ENCODE measurements at places on chromosomes 4 and X.

- DNase-seq: no peak
Measured at GRCh38 chr4:18641334-18641733, 619.8 kb upstream of the LCORL start.

DNA sequence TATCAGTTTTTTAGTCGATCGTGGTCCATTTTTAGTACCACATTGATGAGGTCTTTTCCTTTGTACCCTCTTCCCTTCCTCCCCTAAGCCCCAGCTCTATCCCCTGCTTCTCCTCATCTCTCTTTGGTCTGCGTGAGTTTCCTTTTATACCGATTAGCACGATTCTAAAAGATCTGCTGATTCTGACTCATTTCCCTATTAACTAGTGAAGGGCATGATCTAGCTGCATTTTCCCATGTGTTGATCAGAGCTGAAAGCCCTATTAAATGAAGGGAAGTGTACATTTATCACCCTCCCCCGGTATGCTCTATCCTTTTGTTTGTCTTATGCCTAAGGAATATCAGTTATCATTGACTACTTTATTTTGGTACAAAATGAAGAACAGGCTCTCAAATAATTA lies 181.7 kb upstream of the NPY2R start:
- no peak for DNase-seq

DNA sequence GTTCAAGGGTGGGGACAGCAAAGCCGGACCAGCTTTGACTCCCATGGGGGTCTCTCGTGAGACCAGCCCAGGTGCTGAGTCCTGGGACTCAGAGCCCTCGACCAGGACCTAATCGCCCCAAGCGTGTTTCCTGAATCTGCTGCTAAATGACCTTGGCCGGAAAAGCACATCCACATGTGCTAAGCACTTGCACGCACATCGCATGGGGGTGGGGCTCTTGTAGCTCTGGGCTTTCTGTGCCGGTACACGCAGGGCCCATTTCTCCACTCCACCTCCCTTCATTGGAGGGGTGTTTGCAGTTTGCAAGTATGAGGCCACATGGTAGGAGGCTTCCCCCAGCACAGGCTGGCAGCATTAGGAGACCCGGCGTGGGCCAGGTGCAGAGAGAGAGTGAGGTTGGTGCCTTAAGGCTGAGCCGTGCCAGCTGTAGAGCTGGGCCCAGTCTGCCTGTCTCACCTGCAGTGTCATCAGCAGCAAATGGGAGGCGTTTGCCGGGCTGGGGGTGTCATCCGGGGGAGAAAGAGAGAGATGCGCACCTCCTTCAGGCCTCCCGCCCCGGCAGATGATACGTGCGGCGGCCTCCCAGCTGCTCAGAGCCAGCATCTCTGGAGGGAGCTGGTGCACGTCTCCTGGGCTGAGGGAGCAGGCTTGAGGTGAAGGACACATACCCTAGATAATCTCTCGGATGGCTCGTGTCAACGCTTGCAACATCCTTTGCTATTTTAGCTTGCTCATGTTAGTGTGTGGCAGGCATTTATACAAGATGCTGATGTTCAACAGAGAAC lies 45.2 kb upstream of the CLCN4 start:
- DNase-seq: no peak

DNA sequence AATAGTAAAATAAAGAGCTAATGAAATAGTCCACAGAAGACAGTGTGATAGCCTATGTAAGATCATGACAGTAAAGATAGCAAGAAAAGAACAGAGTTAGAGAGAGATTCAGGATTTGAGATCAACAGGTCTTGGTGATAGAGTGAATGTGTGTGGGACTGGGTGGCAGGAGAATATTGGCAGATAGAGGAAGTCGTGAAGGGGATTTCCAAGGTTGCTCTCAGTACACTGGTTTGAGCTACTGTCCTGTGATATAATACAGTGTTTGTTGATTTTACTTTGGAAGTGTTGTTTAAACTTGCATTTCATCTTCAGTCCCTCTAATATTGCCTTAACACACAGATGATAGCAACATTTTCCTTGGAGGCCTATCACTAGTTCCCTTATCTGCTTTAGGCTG lies 44.1 kb downstream of the DTHD1 start:
- DNase-seq: no peak

- DNase-seq: no peak
Measured at GRCh38 chr4:42895452-42895851, 2.9 kb downstream of the GRXCR1 start.

- no peak for DNase-seq
Measured at GRCh38 chr4:169195032-169195431, 75.7 kb downstream of the SH3RF1 start.

- no peak for DNase-seq
Measured at GRCh38 chr4:158146736-158147135, 26.1 kb downstream of the GASK1B start.

DNA sequence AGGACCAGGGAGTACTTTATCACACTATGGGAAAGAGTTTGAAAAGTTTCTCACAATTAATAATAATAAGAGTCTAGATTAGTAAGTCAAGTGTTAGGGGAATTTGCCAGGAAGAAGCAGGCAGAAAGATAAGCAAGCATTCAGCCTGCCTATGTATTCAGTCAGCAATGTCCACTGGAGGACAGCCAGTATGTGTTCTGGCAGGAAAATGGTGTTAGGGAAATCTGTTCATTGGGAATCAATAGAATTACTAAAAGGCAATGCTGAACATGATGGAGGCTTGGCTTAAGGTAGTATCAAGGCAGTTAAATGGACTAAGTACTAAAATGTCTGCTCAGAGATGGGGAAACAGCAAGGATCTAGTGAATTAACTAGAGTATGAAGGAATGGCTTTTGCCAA lies 221.2 kb downstream of the PPP4R3C start:
- no peak for DNase-seq

DNA sequence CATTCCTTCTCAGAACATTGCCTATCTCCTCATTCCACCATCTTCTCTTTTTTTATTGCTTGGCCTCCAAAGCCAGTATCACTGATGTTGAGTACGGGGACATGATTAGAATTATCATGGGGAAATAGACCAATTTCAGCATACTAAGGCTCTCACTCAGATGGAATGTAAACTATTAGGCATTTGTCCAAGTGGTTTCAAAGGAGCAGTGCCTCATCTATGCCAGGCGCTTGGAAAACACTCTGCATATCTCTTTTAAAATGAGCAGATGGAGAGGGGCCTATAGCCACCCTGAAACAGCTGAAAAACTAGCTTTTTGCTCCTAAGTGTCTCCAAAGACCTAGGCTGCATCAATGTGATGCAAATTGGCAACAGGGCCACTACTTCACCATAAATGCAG lies 150.8 kb upstream of the DIPK2B start:
- no peak for DNase-seq

DNA sequence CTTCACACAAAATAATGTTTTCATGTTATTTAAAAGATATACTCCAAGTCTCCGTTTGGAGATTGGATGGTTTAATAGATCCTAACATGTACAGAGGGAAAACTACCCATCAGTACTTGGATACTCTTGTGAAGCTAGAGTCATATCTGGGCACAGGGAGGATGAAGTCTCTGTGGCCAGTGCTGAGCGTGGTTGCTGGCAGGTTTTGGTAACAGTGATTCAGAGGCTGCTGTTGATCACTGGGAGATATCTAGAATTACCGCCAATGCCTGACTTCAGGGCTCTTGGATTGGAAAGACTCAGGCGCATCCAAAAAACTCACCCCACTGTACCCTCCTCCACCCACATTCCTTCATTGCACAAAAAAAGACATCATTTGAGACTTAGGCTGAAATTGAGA lies 107.2 kb upstream of the PGRMC2 start:
- DNase-seq: no peak

DNA sequence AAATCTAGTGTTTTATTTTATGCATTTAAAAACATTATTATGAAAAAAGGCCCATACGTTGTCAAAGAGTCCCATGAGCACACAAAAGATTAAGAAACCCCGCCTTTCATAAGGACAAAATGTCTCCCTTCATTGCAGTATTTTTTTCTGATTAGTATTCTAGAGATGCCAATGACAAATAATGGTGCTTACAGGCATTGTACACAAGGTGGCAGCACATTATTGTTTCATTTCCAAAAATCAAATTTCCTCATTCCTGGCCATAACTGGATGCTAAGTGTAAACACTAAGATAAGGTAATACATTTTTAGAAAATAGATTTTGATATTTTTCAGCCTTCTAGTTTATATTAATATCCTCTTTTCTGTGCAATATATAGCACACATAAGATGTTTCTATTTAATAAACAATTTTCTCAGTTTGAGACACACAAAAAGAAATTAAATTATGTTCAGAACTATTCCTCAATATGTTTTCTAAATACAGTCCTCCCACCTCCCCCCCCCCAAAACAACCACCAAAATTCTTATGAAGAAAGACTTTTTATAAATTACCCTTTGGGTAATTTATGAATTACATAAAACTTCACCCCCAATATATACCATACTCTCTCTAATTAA lies 47.7 kb downstream of the TIGD2 start:
- no peak for DNase-seq

DNA sequence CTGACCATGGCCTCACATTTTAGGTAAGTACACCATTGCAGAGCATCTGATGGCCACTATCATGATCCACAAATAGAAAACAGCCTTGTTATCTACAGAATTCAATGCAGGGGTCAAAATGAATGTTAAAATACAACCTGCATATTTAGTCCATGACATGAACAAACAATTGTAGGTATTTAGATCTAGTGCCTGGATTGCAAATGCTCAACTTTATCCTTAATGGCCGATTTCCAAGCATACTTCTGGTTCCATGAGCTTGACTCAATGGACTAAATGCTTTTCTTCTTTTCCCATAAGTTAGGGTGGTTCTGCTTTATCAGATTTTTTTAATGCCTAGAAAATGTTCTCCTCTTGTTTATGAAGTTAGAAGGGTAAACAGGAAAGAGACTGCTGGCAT lies 139.2 kb upstream of the TTC29 start:
- no peak for DNase-seq

- no peak for DNase-seq
Measured at GRCh38 chr4:41939016-41939626, 3.9 kb downstream of the TMEM33 start.

GRCh38 chr4:37561803-37562207 lies 124.4 kb downstream of the RELL1 start:
- no peak for DNase-seq

GRCh38 chr4:74402692-74403456 lies 37.9 kb downstream of the EREG start:
- no peak for DNase-seq

DNA sequence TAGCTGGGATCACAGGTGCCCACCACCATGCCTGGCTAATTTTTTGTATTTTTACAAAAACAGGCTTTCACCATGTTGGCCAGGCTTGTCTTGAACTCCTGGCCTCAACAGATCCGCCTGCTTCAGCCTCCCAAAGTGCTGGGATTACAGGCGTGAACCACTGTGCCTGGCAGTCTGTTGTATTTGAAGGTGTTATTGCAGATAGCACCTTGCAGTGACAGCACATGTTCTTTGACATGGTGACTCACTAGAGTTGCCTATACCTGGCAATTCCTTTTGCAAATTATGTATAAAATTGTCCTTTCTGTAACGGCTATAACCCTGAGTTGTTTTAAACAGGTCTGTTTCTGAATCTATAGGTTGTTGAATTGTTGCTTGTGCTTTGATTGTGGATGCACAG lies 7.9 kb downstream of the OGT start:
- no peak for DNase-seq

- DNase-seq: no peak
Measured at GRCh38 chr4:109040441-109040840, 262.0 kb downstream of the COL25A1 start.

DNA sequence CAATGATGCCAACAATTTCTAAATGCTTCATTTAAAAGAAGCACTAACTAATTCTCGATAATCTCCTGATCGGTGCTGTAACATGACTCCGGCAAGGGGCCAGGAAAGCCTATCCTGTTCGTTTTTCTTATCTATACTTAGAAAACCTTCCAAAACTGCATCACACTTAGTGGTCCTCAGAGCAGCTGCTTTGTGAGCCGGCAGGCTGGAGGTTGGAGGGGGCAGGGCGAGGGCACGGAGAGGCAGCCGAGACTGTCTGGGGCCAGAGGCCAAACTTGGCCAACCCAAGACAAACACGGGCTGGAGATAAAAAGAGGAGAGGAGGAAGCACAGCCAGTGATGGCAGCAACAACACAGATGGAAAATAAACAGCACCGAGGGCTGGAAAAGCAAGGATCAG lies 455.7 kb downstream of the BCOR start:
- DNase-seq: no peak

DNA sequence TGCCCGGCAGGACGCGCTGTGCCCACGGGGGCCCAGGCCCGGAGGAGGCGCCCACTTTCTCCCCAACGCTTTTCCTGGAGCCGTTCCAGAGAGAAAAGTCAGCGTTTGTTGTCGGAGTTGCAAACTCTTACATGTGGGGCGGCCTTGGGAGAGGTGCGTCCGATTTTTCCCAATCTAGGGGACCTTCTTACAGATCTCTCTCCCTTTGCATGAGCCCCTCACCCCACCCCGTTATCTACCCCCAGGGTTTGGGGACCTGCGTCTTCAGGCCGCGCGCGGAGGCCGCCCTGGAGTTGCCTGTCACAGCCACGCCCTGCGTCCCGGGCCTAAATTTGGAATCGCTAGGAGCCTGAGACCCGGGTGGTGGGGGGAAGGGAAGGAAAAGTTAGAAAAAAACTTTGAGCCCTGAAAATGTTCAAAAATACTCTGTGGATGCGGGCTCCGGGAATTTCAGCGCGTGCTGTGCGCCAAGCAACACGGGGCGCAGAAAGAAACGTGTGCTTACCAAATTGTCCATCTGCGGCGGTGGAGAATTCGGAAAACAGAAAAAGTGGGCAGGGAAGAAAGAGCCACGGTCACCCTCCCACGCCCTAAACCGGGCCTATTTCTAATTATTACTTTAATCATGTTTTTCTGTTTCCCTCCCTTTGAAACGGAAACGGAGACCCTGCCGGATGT lies 587 bp downstream of the CD99 start:
- no peak for DNase-seq

GRCh38 chr4:88075336-88075735 lies 67.9 kb downstream of the PKD2 start:
- DNase-seq: no peak

- no peak for DNase-seq
Measured at GRCh38 chr4:126583509-126583908, 1049.2 kb upstream of the INTU start.

DNA sequence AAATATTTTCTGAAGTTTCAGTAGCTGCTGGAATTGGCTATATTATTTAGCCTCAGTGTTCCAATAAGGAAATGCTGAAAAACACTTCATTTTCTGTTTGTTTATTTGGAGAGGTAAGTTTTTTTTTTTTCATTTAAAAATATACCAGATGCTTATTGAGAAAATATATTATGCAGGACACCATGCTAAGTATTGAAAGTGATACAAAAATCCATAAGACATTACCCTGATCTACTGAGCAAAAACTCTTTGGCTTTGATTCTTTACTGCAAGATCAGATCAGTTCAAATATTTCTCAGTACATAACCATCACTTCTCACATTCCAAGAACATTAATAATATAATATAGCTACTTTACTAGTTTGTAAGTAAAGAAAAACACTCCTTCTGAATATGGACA lies 123.4 kb upstream of the PACRGL start:
- no peak for DNase-seq

- no peak for DNase-seq
Measured at GRCh38 chr4:102259081-102259480, 86.2 kb downstream of the SLC39A8 start.

GRCh38 chr4:55524844-55525571 lies 21.7 kb downstream of the CLOCK start:
- no peak for DNase-seq

All from ascending aorta (tissue), 2 donors.